ENCODE measurements at places on chromosomes 2 and 18.

- DNase-seq: no peak
Measured at GRCh38 chr2:24313744-24314632, 46.3 kb downstream of the ITSN2 start.

- DNase-seq: no peak
Measured at GRCh38 chr2:144213797-144214196, 306.1 kb downstream of the ZEB2 start.

DNA sequence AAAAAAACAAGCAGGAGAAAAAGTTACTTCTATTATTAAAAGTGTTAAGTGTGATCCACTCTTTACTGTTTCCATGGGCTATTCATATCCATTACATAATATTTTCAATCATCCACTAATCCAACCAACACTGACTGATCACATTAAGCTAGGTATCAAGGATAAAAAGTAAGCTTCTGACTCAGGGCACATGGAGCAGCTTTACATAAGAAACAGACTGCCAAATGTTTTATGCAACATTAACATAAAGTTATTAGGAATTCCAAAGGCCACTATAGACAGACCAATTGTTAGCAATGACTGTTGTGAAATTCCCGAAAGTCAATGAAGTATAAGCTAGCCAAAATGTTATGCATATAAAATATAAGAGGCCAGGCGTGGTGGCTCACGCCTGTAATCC lies 277.6 kb downstream of the ZEB2 start:
- no peak for DNase-seq

DNA sequence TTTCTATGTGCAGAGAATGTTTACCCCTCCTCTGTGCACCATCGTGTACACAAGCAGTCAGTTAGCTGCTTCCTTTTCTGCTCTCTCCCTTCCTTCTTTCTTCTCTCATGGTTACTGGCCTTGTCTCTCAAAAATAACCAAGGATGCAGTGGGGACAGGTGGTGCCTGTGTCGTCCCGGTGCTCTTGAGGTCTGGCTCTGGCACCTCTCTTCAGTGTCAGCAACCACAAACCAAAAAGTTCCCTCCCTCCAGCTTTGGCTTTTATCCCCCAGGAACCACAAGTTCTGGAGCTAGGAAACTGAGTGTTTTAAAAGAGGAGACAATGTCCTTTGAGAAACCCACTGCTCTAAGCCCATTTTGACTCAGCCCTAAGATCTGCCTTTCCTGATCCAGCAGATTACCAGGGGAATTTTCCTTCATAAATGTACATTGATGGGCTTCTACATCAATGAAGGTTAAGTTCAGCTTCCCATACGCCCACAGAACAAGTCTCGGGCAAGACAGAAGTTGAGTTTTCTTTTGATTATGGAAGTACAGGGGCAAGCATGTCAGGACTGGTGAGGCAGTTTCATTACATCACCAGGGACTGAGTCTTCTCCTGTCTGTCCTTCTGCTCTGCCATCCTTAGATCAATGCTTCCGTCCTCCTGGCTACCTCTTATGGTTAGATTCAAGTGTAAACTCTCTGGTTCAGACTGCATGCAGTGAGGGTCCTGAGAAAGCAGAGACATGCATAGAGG lies 232.2 kb downstream of the SETBP1 start:
- DNase-seq: no peak

GRCh38 chr18:70068981-70069380 lies 121.3 kb upstream of the CD226 start:
- DNase-seq: no peak

DNA sequence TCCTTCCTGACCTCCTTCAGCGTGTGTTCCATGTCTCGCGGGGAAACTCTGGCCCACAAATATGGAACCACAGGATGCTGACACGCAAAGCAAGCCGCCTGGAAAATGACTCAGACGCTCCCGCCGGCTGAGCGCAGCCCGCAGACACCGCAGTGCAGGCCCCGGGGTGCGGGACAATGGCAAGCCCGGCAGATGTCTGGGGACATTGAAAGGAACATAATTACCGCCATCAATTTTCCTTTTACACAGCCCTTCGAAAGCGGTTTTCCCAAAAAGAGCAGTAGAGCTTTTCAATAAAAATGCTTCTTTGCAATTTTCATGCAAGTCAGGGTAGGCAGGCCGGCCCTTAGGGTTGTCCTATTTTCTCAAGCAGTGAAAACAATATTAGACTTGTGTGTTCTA lies 159.2 kb upstream of the SH3BP4 start:
- DNase-seq: no peak

GRCh38 chr2:8534729-8535468 lies 147.0 kb upstream of the ID2 start:
- no peak for DNase-seq

- no peak for DNase-seq
Measured at GRCh38 chr2:48343571-48344440, 186.1 kb upstream of the STON1 start.

GRCh38 chr2:109266496-109266895 lies 137.5 kb downstream of the SH3RF3 start:
- no peak for DNase-seq

GRCh38 chr18:25190472-25190871 lies 161.5 kb downstream of the ZNF521 start:
- DNase-seq: no peak

- no peak for DNase-seq
Measured at GRCh38 chr2:118565786-118566540, 281.5 kb downstream of the EN1 start.

GRCh38 chr2:12313445-12314126 lies 403.1 kb upstream of the TRIB2 start:
- DNase-seq: no peak

- DNase-seq: no peak
Measured at GRCh38 chr18:76263046-76264005, 231.7 kb downstream of the ZNF516 start.

GRCh38 chr2:54545702-54546450 lies 89.7 kb downstream of the SPTBN1 start:
- DNase-seq: no peak

- DNase-seq: no peak
Measured at GRCh38 chr2:240647503-240648154, 22.3 kb downstream of the GPR35 start.

- no peak for DNase-seq
Measured at GRCh38 chr2:88680266-88680902, 11.1 kb upstream of the RPIA start.

GRCh38 chr2:110678457-110679336 lies 834 bp upstream of the BUB1 start:
- peak; percentile 14 for DNase-seq

GRCh38 chr2:27211241-27211942 lies 449 bp upstream of the ATRAID start:
- no peak for DNase-seq

- DNase-seq: no peak
Measured at GRCh38 chr2:120538691-120539423, 192.9 kb downstream of the INHBB start.

DNA sequence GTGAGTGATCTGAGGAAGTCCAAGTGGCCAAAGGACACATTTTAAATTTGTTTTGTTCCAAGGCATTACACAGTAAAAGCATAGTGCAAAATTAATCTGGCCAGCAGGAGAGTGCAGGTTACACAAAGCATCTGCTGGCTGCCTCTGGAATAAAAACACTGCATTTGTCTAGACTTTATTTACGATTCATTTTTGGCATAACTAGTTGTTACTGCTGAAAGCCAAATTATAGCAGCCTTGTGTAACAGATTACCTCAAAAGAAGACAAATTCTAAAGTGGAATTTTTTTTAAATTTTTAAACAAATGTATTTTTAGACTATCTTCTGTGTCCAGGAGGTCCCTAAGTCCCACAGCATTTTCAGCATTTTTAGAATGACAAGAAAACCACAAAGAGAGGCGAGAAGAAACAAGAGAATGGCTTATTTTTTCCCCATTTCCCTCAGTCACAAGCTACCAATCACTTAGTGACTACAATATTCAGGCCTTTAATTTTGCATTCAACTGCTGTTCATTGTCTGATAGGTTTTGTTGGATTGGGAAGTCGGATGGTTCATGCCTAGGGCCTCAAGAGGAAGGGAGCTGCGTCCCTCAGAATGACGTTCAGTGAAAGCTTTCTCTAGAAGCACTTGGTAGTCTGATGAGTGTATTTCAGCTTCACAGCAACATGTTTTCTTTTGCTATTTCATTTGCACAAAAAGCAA lies 46.0 kb downstream of the TMEFF2 start:
- DNase-seq: no peak

- no peak for DNase-seq
Measured at GRCh38 chr18:78635093-78635800, 344.4 kb upstream of the SALL3 start.

GRCh38 chr18:13235421-13235831 lies 16.9 kb downstream of the LDLRAD4 start:
- DNase-seq: no peak

DNA sequence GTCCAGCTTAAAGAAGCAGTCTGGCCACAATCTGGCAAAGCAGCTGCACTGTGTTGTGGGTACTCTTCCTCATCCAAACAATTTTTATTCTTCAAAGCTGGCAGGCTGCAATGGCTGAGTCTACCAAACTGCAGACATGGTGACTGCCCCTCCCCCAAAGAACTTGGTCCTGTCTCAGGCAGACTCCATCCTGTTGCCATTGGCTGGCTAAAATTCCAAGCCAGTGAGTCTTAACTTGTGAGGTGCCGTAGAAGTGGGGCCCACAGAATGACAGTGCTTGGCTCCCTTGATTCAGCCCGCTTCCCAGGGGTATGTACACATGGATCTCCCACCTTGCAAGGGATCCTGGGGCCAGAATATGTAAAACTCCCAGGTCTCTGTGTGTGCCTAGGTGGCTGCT lies 14.5 kb upstream of the NXPH2 start:
- no peak for DNase-seq

All from activated naive CD4-positive, alpha-beta T cell (primary cell).